Epithelial cell of prostate (primary cell): ENCODE measurements at places on chromosomes 7 and 10.

GRCh38 chr7:122198581-122198980, 54.5 kb upstream of the AASS start:
- DNase-seq: no peak

- DNase-seq: no peak
Measured at GRCh38 chr10:114547514-114547913, 110.6 kb downstream of the ABLIM1 start.

DNA sequence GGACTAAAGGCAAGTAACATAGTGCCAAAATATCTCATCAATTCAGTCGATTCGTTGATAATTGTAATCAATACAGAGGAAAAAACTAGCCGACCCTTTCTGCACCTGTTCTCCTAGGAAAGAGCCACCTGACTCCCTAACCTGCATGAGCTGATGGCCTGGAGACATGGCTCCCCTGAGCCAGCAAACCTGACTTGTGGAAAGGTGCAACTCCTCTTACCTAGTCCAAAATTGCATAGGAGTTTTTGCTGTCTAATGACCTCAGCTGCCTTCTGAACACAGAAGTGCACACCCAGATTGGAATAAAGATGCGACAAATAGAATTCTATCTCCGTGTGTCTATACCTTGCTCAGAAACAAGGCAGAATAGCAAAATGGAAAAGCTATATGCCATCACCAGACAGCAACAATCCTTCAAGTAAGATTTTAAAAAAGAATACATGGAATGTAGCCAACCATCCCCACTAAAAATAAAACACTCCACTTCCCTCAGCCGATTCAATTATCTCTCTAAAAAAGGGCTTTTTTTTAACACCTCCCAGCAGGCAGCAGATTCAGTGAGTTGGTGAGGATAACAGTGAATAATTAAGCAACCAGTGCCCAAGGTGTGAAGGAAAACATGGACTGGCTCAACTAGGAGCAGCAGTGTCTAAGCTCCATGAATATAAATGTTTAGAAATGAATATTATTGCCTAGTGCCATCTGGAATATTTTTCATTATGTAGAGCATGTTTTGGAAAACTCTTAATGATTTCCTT, 26.6 kb upstream of the LMTK2 start:
- DNase-seq: no peak

GRCh38 chr7:11787534-11787933, 44.5 kb downstream of the THSD7A start:
- DNase-seq: no peak

DNA sequence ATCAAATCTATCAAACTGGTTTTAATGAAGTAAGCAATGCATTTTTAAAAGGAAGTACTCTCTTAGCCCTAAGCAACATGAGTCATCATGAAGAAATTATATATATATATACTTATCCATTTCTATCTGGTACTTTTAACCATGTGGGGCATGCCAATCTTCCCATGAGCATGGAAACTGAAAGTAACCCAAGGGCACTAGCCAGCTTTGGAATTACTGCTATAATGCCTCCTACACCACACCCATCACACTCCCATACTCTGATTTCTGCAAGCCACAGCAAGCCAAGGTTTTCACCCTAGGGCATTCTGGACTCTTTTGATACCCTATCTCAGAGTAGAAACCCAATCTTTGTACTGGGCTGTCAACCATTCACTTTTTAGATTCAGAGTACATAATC, 204.6 kb downstream of the IMMP2L start:
- DNase-seq: peak; percentile 45

GRCh38 chr7:88305044-88305443, 1.6 kb downstream of the STEAP4 start:
- no peak for DNase-seq

GRCh38 chr10:63173468-63174232, 40.5 kb downstream of the NRBF2 start:
- no peak for DNase-seq

DNA sequence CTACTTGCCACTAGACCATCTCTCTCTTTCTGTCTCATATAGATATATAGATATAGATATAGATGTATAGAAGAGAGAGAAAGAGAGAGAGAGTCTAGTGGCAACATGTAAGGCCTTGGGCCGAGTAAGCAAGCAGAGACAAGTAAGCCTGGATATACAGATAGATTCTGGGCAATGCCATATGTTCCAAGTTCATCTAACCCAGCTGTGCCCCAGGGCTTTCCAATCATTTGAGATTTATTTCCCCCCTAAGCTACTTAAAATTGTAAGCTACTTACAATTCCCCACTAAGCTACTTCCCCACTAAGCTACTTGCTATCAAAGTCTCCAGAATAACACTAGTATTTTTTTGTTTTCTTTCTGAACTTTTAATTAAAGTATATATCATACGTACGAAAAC, 1094.1 kb downstream of the DNAJB9 start:
- DNase-seq: no peak

DNA sequence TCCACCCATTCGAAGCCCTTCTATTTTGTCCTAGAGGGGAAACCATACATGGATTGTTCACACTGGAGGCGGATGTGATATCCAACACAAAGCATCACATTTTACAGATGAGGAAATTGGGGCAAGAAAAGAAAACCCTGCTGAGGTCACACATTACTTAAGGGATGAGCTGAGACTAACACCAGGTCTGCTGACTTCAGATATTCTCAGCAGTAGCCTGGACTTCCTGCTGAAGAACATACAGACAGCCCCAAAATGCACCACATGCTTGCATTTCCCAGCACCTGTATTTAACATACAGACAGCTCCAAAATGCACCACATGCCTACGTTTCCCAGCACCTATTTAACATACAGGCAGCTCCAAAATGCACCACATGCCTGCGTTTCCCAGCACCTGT, 11.2 kb downstream of the GIMAP5 start:
- DNase-seq: no peak

- no peak for DNase-seq
Measured at GRCh38 chr10:7593905-7594304, 72.9 kb downstream of the ITIH5 start.

DNA sequence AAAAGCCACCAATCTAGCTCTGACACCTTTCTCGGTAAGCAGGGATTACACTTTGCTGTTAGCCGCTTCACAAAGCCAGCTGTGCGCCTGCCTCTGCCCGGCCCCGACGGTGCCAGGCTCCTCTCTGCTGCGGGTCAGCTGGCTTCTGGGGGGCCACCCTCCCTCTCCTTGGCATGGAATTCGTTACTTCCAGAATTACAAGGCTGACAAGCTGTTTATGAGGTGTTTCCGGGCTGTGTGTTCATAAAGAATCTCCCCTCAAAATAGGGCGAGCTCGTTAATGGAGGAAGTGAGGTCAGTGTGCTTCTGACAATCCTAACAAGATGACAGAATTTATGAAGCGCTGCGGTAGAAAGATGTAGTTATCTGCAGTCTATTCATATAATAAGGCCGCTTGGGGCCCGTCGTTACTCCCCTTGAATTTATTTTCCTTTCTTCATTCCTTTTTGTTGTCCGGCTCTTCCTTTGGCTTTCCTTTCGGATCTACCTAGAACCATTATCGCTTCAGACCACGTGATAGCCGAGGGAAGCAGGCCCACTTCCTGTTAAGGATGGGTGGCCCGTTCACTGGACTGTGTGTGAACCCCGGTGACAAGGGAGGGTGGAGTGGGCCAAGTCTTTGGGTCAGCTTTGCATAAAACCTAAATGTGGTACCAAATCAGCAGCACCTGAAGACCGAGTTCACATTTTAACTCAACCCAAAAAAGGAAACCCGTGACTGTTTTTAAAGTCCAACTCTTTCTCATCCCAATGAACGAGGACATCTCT, 273.0 kb upstream of the YAE1 start:
- DNase-seq: no peak

GRCh38 chr10:112307358-112308124, 24.3 kb downstream of the TECTB start:
- no peak for DNase-seq
